ENCODE measurements at places on chromosomes 2 and 18.

DNA sequence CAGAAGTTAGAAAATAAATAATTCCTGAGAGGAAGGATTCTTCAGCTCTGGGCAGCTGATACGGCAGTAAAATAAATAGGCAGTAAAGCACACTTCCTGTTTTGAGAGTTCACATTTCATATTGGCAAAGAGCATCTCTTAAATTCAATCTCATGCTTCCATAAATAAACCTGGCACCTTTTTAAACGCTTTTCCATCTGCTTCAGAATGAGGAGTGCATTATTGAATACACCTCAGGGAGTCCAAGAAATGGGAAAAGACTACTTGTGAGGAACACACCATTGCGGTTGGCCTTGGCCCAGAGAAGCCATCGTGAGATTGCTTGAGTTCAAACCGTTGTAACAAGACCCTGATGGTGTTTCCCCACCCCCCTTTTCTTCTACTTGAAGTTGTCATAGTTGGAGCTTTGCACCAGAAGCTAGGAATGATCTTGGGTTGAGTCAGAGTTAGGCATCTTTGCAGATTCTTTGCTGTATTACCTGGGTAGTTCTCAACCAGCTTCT, 123.9 kb downstream of the RDH14 start:
- DNase-seq, result no peak

DNA sequence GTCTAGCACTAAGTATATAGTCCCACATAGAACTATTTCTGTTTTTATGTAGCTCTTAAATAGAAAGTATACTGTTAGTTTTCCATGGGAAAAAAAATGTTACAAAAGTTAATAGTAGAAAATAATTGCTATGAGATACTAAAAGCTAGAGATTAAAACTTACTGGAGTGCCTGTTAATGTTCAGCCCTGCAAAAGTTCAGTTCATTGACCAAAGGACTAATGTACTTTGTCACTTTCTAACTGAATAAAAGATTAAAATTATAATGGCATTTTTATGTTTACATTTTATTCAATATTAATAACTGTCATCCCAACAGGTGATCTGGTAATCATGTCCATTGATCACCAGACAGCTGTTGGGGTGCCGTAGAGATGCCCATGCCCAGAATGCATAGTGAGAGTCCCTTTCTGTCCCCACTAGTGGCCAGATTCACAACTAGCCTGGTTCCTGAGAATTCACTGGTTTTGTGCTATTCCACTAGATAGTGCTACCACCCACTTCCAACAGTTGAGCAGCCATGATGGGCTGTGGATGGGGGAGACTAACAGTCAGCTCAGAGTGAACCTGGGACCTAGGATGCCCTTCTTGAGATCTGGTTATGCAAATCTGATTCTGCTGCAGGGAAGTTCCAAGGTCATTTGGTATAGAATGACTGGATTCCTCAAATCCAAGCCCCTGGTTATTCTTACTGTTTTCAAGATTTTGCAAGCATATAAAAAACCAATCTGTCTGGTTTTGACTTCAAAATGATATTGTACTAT, 57.8 kb downstream of the AFTPH start:
- no peak for DNase-seq

DNA sequence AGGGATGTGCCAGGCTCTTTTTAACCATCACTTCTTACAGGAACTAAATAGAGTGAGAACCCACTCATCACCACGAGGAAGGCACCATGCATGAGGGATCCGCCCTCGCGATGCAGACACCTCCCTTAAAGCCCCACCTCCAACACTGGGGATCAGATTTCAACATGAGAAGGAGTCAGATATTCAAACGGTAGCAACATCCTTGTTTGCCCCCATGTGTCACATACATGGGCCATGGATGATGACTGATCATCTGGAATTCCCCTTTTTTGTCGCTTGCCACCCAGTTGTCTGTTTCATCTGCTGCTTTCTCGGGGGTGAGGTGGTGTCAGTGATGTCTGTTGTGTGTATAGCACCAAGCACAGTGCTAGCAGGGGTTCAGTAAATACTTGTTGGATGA, 57.9 kb downstream of the NCK2 start:
- DNase-seq, result no peak

GRCh38 chr2:62071126-62071598, 124.8 kb upstream of the B3GNT2 start:
- no peak for DNase-seq

DNA sequence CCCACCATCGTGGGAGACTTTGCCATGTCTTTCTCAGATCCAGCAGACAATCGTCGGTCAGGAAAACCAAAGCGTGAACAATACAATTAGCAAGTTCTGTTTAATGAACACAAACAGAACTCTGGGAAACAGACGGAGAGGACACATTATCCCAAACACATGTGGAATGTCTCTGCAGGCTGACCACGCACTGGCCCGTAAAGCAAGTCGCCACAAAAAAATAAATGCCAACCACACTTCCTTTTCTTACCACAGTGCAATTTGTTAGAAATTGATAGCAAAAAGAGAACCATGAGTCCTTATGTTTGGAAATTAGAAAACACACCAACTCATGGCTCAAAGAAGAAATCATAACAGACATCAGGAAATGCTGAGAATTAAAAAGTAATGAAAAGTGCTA, 210.9 kb downstream of the TWIST2 start:
- DNase-seq, result no peak

DNA sequence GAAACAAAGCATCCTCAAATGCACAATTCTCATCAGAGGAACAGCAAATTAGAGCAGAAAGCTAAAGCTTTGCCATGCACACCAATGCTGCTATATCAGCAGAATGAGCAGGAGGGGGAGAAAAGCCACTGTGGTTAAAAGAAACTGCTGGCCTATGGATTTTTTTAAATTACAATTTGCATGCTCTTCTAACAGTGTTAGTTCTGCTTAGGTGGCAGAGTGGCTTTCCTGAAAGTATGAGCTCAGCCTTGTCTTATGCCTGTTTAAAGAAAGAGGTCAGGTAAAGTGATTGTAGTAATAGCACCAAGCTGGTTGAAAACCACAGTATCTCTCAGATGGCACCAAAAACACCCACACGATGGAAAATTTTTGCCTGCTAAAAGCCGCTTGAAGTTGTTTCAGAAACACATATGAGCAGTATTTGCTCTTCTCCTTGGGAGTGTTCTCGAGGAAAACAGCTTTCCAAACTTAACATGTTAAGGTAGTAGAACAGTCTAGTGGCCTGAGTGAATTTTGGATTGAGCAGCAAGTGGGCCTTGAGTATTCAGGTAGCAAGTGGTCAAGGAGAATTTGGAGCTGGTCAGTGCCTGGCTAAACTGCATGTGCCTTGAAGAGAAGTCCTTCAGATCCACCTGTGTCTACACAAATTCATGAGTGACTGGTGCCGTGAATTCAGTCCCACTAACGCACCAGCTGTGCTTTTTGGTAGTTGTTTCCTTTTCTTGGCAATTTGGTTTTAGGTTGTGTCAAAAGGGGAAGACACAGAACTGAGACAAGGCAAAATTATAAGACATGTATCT, 19.6 kb upstream of the NDUFV2 start:
- no peak for DNase-seq

- DNase-seq, result no peak
Observed at GRCh38 chr2:20531633-20532262, 84.9 kb downstream of the RHOB start.

DNA sequence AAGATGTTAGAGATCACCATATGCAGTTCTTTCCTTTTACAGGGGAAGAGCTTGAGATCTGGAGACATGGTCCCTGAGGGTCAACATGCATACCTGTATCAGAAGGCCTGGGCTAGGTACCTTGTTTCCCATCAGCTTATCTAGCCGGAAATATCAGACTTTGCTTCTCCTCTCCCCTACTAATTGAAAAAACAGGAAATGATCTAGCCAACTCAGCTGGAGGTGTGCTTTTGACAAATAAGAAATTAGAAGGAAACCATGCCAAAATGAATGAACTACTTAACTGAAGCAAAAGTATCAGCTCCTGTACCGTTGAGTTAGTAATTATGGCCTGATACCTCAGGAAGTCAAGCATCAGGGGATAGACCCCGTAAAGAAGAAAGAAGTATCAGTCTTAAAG, 20.4 kb downstream of the PKP4 start:
- no peak for DNase-seq

GRCh38 chr2:231355508-231356465, 39.7 kb upstream of the B3GNT7 start:
- no peak for DNase-seq

Measured in activated gamma-delta T cell (primary cell).